ENCODE measurements at places on chromosomes 3 and 15.

GRCh38 chr3:151875759-151876158 is 2.3 kb downstream of the SUCNR1 start:
- no peak for DNase-seq

GRCh38 chr3:184771301-184772127 is 40.5 kb upstream of the VPS8 start:
- no peak for DNase-seq

GRCh38 chr15:101562428-101563059 is 73.0 kb upstream of the PCSK6 start:
- no peak for DNase-seq

GRCh38 chr15:79399606-79400005 is 32.5 kb upstream of the MINAR1 start:
- DNase-seq: no peak

DNA sequence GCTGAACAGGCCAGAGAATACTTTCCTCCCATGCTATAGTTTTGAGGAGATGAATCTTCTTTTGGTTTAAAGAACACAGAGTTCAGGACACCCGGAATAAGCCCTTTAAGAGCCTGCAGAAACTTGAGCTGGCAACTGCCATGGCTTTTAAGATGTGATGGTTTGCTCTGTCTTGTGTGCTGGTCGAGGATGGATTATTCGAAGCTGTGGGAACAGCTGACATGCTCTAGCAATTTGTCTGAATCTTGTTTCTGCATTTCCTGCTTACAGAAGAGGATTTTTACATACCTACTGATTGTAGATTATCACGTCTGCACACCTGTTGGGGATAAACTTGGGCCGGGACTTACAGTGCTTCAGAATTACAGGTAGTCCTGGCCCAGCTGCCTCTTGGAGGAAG is 396.9 kb downstream of the LRTM1 start:
- no peak for DNase-seq

- DNase-seq: no peak
These were observed 21.8 kb downstream of the MEIS2 start for GRCh38 chr15:37078566-37078965.

GRCh38 chr3:86173401-86173800 is 817.5 kb downstream of the VGLL3 start:
- DNase-seq: no peak
